ENCODE measurements at places on chromosomes 4 and X. TPM values are rescaled to one million over a fixed set of nuclear protein-coding genes. Genes with fewer than 3 reads are reported as not detected.

DNA sequence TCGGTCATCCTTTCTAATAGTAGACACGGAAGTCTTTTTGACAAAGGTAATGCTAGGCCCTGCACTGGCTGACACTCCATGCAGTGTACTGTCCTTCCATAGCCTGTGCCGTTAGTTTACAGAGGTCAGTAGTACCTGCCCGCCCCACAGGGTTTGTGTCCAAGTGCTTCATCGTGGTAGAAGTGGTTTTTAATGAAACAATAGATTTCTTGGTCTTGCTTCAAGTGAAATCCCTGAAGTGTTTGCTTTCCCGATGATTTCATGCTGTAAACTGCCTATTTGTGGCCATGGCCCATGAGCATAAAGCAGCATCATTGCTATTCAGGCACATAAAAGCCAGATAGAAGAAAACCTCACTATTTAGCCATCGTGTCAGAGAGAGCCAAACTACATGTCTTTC lies 139.3 kb downstream of the GPR143 start:
- H3K4me1 ChIP-seq, result no peaks in the 10 kb centered on the region
- H3K36me3 ChIP-seq, result no peaks in the 10 kb centered on the region
- no peaks in the 10 kb centered on the region for H3K27me3 ChIP-seq
- no peak overlapping the region for H3K4me3 ChIP-seq

GRCh38 chrX:22047468-22047867 lies 15.3 kb downstream of the PHEX start:
- no peak for DNase-seq
- H3K4me1 ChIP-seq, result no peaks in the 10 kb centered on the region

Gene RNF150
- 11.6 TPM for total RNA-seq

GRCh38 chr4:5651089-5651488 lies 57.3 kb downstream of the EVC2 start:
- no peaks in the 10 kb centered on the region for H3K4me1 ChIP-seq
- DNase-seq, result no peak
- H3K36me3 ChIP-seq, result peaks cover 22% of the 10 kb centered on the region
- no peak overlapping the region for H3K4me3 ChIP-seq
- H3K27me3 ChIP-seq, result no peaks in the 10 kb centered on the region
- no peak overlapping the region for H3K27ac ChIP-seq

Gene NKX3-2
- total RNA-seq, result not detected

Gene GPC4
- total RNA-seq, result 28.4 TPM

DNA sequence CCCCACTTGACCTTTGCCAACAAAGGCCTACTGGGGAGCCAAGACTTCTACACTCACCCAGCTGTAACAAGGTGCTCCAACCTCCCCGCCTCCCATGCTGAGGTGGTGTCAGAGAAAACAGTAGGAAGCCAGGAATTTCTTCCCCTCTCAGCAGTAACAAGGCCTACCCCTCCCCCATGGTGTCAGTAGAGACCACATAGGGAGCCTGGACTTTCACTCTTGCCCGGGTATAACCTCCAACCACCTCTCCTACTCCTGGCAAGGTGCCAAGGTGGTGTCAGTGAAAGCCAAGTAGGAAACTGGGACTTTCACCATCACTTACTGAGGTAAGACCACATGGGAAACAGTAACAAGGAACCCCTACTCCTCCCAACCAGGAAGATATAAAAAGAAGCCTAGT lies 93.1 kb downstream of the SLC16A2 start:
- H3K4me1 ChIP-seq, result no peaks in the 10 kb centered on the region
- no peaks in the 10 kb centered on the region for H3K36me3 ChIP-seq
- H3K27me3 ChIP-seq, result no peaks in the 10 kb centered on the region

Gene AKAP4
- total RNA-seq, result not detected

Gene CPE
- 395 TPM for total RNA-seq

Gene TEX13D
- not detected for total RNA-seq

GRCh38 chr4:25002681-25003080 lies 28.1 kb downstream of the LGI2 start:
- no peaks in the 10 kb centered on the region for H3K36me3 ChIP-seq
- H3K27me3 ChIP-seq, result no peaks in the 10 kb centered on the region
- no peak for DNase-seq
- H3K27ac ChIP-seq, result no peak overlapping the region

- no peak overlapping the region for H3K27ac ChIP-seq
- no peaks in the 10 kb centered on the region for H3K27me3 ChIP-seq
- H3K4me3 ChIP-seq, result no peak overlapping the region
- DNase-seq, result no peak
- peaks cover 4% of the 10 kb centered on the region for H3K36me3 ChIP-seq
Measured at GRCh38 chrX:107646735-107647134, 18.4 kb downstream of the PRPS1 start.

DNA sequence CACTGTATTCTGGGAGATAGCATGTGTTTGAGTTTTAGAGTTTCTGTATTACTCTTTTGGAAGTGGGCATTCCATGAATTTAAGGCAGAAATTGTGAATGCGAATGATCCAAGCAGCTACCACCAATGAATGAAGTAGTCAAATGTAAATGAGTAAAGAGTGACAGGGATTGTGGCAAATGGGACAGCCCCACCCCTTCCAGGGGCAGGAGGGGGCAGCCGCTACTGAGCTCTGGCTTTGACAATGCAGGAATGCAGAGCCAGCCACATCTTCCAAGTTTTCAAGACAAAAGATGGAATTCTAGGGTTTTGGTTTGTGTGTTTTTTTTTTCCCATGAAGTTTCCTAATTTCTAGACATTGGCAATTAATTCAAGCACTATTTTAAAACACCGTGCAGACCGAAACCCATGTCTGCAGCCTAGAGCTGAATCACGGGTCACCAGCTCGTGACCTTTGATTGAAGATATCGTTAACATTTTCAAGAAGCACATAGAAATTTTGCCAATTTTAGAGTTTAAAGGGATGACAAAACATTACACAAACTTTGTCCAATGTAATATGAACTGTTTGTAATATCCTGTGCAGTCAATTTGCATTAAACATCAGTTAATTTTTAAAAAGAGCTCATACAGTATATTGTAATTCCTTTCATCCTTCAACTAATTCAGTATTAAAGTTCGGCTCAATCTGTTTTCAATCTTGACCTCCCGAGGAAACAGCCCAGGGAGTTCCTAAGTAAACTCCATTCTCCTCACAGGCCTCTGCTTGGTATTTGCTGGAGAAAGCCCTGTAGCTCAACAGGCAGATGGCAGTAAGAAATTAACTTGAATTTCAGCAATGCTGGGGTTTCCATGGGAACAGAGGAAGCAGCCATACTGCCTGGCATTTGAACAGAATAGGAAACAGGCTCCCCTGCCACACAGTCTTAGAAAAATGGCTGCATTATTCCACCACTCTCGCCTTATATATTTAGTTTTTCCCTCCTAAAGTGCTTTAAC lies 83.4 kb downstream of the UCHL1 start:
- no peak overlapping the region for H3K4me3 ChIP-seq
- no peak for DNase-seq
- no peaks in the 10 kb centered on the region for H3K27me3 ChIP-seq
- H3K4me1 ChIP-seq, result peaks cover 4% of the 10 kb centered on the region
- no peak overlapping the region for H3K27ac ChIP-seq
- no peaks in the 10 kb centered on the region for H3K36me3 ChIP-seq

- H3K27me3 ChIP-seq, result no peaks in the 10 kb centered on the region
- peak overlapping the region; percentile 33 for H3K4me3 ChIP-seq
- H3K36me3 ChIP-seq, result no peaks in the 10 kb centered on the region
- H3K4me1 ChIP-seq, result no peaks in the 10 kb centered on the region
- H3K27ac ChIP-seq, result no peak overlapping the region
- no peak for DNase-seq
Measured at GRCh38 chrX:119273420-119274192, 37.5 kb downstream of the PGRMC1 start.

Gene NLGN4X
- 0.95 TPM for total RNA-seq

DNA sequence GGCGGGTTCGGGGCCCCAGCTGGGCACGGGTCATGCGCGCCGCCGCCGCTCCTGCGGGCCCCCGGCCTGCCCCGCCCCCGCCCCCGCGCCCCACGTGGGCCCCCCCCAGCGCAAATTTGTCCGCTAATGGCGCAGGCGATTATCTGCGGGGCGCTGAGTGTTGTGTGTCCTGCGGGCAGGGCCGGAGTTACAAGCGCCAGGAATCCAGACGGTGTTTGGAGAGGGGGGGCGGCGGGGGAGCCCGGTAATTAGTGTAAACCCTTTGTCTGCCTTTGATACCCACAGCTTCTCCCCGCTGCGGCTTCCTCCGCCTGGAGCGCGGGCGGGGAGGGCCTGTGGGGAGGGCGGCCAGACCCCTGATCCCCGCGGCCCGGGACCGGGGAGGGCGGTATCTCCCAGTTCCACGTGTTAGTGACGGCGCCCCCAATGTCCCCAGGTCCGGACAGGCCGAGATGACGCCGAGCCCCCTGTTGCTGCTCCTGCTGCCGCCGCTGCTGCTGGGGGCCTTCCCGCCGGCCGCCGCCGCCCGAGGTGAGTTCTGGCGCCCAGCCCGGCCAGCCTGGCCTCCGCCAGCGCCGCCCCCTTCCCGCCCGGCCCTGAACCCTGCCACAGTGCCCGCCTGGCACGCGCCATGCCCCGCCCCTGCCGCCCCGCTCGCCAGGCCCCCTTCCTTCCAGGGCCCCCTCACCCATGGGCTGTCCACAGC lies 761 bp downstream of the FGFRL1 start:
- no peak overlapping the region for H3K27ac ChIP-seq
- DNase-seq, result no peak
- H3K36me3 ChIP-seq, result no peaks in the 10 kb centered on the region
- peaks cover 4% of the 10 kb centered on the region for H3K4me1 ChIP-seq
- peak overlapping the region; percentile 85 for H3K4me3 ChIP-seq

Gene STK26
- total RNA-seq, result 7.7 TPM
